ENCODE measurements at places on chromosomes 4 and X. TPM values are rescaled to one million over a fixed set of nuclear protein-coding genes. Genes with fewer than 3 reads are reported as not detected.

DNA sequence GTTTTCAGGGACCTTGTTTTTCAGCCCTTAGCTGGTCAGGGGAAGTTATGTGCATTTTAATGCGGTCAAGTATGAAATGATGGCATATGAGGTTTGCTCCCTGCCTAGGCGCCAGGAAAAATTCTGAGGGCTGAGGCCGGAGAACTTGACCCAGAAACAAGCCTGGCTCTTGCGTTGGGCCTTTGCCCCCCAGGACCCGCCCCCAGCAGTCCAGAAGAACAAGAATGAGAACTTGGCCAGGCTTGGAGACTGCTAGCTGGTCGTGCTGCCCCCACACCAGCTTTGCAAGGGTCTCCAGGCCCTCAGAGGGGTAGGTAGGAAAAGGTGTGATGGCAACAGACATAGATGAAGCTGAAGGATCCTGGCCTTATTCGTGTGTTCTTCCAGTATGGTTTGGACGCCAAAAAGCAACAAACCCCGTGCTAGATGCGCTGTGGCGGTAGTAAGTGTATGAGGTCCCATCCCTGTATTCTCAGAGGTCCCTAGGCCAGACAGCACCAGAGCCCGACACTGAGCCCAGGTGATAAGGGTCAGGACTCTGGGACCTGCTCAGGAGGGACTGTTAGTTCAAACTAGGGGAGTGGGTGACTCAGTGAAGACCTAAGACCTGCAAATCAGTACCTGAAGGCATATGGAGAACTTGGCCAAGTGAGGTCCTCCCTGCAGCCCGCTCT lies 10.5 kb downstream of the NKX3-2 start:
- no peak overlapping the region for H3K4me3 ChIP-seq
- DNase-seq, result no peak
- H3K4me1 ChIP-seq, result peaks cover 3% of the 10 kb centered on the region

- H3K4me1 ChIP-seq, result no peaks in the 10 kb centered on the region
- no peak for DNase-seq
- H3K4me3 ChIP-seq, result no peak overlapping the region
Observed at GRCh38 chr4:158112611-158113010, 60.2 kb downstream of the GASK1B start.

DNA sequence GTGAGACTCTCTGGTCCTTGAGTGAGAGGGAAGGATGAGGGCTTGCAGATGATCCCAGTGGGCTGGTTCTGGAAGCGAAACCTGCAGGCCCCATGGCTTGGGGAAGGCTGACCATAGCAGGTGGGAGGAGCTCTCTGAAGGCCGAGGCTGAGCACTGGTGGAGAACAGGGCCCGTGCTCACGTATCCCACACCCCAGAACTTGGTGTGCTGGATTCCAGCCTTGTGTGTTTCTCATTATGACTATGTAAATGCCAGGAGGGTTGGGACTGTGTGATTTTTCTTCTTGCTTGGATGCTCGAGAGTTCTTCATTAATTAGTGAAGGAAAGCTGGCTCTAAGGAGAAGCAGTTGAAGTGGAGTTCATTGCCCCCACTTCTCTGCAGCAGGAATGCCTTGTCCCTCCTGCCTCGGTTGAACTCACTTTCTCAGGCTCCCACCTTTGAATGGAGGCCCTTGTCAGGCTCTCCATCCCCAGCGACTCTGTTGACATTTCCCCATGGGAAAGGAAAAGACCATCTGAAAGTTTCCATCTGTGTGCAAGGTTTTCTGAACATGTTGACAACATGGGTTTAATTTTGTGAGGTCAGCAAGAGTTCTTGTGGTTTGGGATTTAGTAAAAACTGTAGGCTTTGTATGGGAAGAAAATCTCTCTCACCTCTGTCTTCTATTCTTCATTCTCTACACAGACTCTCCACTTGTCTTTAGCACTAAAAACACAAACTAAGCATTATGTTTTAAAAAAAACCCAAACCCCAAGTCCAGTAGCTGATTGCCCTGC lies 57.7 kb downstream of the TBL1X start:
- DNase-seq, result no peak
- H3K27ac ChIP-seq, result no peak overlapping the region
- no peaks in the 10 kb centered on the region for H3K4me1 ChIP-seq
- no peaks in the 10 kb centered on the region for H3K27me3 ChIP-seq
- no peak overlapping the region for H3K4me3 ChIP-seq

NSUN7 gene
- 0.17 TPM for polyA plus RNA-seq

- no peak overlapping the region for H3K4me3 ChIP-seq
- H3K27ac ChIP-seq, result no peak overlapping the region
- no peaks in the 10 kb centered on the region for H3K4me1 ChIP-seq
- peak; percentile 20 for DNase-seq
- no peaks in the 10 kb centered on the region for H3K27me3 ChIP-seq
Observed at GRCh38 chrX:112571388-112571787, 108.3 kb downstream of the LHFPL1 start.

DNA sequence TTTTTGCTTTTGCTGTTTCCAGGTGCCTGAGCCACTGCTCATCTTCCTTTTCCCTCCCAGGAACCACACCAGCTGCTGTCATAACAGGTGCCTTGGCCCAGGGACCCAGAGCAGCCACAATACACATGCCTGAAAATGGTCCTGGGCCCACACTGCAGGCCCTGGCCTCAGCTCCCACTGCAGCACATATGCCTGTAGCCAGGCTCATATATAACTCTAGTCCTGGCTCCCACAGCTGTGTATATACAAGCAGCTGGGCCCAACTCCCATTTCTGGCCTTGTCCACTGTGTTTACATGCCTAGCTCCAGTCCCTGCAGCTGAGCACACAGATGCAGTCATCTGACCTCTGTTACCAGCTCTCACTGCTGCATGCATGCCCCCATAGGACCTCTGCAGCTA lies 930.5 kb downstream of the ADGRL3 start:
- no peak overlapping the region for H3K27ac ChIP-seq
- no peak for DNase-seq
- H3K36me3 ChIP-seq, result no peaks in the 10 kb centered on the region
- H3K4me3 ChIP-seq, result no peak overlapping the region
- no peaks in the 10 kb centered on the region for H3K4me1 ChIP-seq

DNA sequence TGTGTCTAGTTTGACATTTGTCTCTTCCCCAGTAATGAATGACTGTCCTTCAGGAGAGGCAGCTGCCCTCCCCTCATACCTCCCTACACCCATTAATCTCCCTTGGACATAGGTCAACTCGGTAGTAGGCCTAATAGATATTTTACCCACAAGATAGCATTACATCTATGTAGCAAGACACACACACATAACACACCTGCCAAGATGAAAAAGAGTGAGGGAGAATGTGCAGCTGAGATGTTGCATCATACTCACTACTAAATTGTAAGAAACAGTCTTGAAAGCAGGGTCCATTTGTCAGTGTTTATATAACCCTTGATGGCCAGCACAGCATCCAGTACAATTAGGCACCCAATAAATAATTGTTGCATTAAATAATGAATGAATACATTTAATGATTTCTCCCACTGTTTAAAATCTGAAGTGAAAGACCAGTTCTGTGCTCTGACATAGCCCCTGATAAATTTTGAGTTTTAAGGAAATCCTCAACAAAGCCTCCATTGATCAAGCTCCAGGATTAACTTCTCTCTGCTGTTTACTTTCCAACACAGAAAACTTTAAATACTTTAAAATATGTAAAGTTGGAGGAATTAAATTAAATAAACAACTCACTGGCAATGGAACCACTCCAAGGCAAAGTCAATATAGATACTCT lies 440.8 kb upstream of the RASGEF1B start:
- no peak overlapping the region for H3K4me3 ChIP-seq
- DNase-seq, result no peak
- H3K4me1 ChIP-seq, result no peaks in the 10 kb centered on the region
- no peaks in the 10 kb centered on the region for H3K36me3 ChIP-seq
- H3K27ac ChIP-seq, result no peak overlapping the region
- H3K27me3 ChIP-seq, result no peaks in the 10 kb centered on the region

ERVMER34-1 gene
- not detected for polyA plus RNA-seq

ART3 gene
- polyA plus RNA-seq, result not detected

DNA sequence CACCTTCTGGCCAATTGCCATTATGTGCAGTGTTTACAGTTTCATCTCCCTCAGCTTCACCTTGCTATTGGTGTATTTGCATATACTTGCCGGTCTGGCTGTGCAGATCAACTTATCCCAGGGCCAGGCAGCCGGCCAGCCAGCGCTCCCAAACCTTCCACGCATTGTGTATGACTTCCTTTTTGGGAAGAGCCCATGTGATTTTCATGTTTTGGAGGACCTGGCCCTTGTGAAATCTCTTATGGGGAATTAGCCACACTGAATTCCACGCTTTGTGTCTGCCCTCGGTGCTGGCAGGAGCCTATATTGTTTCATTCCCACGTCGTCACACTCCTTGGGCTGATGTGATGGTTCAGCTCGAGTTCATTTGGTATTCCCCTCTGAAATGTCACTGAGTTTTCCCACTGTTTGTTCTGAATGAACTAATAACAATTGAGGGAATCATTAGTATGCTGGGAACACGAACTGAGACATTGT lies 6.0 kb upstream of the PDLIM3 start:
- no peaks in the 10 kb centered on the region for H3K36me3 ChIP-seq
- no peak overlapping the region for H3K27ac ChIP-seq
- no peak overlapping the region for H3K4me3 ChIP-seq
- no peaks in the 10 kb centered on the region for H3K4me1 ChIP-seq
- no peaks in the 10 kb centered on the region for H3K27me3 ChIP-seq

DNA sequence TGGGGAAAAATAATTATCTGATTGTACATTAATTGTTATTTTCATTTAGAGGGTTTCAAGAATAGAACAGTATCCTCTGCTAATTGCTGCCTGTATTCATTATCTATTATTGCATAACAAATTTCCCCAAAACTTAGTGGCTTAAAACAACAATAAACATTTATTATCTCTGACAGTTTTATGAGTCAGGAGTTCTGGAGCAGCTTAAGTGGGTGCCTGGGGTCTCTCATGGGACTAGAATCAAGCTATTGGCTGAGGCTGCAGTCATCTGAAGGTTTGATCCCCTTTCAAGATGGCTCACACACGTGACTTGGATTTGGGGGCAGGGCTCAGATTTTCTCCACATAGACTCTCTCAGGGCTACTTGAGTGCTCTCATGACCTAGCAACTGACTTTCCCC lies 98.1 kb upstream of the JADE1 start:
- no peak overlapping the region for H3K27ac ChIP-seq
- H3K4me1 ChIP-seq, result no peaks in the 10 kb centered on the region
- no peak overlapping the region for H3K4me3 ChIP-seq

DNA sequence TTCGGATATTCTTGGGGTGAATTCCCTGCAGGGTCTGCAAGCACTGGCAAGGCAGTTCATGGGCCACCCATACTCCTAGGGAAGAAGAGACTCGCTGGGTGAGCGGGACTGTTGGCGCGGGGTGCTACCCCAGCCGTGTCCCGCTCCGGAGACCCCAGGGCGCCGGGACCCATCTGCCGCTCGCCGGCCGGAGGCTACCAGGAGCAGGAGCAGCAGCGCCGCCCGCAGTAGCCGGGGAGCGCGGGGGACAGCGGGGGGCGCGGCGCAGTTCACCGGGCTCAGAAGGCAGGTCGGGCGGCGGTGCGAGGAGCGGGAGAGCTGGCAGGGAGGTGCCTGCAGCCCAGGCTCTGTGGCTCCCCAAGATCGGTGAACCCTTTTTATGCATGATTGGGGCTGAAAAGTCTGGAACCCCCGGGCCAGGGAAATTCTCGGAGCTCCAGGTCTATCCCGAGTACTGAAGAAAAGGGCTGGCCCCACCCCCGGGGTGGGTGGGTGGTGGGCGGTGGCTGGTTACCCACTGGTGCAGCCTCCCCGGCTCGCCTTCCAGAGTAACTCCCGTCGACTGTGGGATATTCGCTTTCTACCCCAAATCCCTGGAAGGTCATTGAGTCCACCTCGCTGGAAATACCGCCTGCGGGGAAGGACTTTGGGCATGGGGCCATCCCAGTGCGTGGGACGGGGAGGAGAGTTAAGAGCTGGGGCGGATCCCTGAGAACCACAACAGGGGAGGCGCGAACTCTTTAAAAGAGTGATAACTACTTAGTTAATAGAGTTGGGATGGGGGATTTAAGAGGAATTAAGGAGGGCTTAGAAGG lies 37.6 kb downstream of the PF4 start:
- H3K27ac ChIP-seq, result no peak overlapping the region
- no peak for DNase-seq
- H3K4me1 ChIP-seq, result no peaks in the 10 kb centered on the region
- H3K4me3 ChIP-seq, result no peak overlapping the region
- H3K27me3 ChIP-seq, result no peaks in the 10 kb centered on the region
